Muscle of arm (tissue), 14 donors: ENCODE measurements at places on chromosomes 16 and 17.

- DNase-seq, result no peak
Measured at GRCh38 chr17:49101054-49101534, 31.5 kb upstream of the B4GALNT2 start.

GRCh38 chr17:59356543-59357218 is 25.2 kb downstream of the YPEL2 start:
- DNase-seq, result no peak

DNA sequence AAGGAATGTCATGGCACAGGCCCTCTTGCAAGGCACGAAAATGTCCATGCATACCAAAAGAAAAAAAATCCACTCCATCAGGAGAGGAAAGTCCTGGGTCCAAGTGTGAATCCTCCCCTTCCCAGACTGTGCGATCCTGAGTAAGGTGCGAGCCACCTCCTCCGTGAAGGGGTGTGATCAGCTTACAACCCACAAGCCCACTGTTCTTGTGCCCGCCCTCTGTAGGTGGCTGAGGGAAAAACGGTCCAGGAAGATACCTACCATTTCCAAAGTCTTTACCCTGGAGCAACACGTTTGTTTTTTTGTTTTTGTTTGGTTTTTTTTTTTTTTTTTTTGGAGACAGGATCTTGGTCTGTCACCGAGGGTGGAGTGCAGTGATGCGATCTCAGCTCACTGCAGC is 116.5 kb downstream of the ZNF423 start:
- no peak for DNase-seq

DNA sequence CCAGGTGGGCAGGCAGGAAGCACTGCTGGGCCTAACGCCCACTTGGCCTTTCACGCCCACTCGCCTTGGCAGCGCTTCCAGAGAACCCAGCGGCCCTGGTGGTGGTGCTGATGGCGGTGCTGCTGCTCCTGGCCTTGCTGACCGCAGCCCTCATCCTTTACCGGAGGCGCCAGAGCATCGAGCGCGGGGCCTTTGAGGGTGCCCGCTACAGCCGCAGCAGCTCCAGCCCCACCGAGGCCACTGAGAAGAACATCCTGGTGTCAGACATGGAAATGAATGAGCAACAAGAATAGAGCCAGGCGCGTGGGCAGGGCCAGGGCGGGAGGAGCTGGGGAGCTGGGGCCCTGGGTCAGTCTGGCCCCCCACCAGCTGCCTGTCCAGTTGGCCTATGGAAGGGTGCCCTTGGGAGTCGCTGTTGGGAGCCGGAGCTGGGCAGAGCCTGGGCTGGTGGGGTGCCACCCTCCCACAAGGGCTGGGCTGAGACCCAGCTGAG is 64.7 kb downstream of the MRC2 start:
- no peak for DNase-seq

DNA sequence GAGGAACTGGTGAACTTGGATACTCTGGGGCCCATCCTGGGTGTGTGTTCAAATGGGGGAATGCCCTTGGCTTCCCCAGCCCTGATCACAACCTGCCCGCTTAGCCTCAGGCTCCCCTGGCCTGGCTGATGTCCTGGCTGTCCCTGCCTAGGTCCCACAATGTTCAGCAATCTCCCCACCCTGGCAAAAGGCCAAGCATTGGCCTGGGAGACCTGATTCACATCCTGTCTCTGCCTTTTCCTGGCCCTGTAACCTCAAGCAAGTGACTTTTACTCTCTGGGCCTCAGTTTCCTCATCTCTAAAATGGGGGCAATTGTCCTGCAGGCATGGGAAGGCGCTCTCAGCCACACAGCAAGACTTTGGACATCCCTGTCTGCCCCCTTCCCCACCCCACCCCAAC is 14.4 kb downstream of the CPNE2 start:
- no peak for DNase-seq
